ENCODE measurements at places on chromosomes 3 and 15.

- DNase-seq = no peak
Measured at GRCh38 chr3:116141724-116142123, 303.6 kb downstream of the LSAMP start.

GRCh38 chr3:195204360-195205163 is 66.4 kb downstream of the XXYLT1 start:
- no peak for DNase-seq

DNA sequence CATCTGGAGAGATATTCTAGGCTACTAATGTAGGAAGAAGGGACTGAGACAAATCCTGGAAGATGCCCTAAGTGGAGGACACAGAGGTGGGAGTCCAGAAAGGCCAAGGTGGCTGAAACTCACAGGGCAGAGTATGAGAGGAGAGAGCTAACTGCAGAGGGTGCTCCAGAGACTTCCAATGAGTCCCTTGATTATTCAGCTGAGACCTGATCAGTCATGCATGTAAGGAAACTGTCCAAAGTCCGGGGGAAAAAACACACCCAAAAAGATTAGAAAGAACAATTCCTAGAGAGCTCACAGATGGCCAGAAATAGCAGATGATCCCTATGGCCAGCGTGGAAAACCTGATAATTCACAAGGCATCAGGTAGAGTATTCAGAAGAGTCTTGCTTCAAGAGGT is 18.7 kb upstream of the FOXP1 start:
- no peak for DNase-seq

- no peak for DNase-seq
Measured at GRCh38 chr3:115859002-115859807, 235.9 kb downstream of the GAP43 start.

DNA sequence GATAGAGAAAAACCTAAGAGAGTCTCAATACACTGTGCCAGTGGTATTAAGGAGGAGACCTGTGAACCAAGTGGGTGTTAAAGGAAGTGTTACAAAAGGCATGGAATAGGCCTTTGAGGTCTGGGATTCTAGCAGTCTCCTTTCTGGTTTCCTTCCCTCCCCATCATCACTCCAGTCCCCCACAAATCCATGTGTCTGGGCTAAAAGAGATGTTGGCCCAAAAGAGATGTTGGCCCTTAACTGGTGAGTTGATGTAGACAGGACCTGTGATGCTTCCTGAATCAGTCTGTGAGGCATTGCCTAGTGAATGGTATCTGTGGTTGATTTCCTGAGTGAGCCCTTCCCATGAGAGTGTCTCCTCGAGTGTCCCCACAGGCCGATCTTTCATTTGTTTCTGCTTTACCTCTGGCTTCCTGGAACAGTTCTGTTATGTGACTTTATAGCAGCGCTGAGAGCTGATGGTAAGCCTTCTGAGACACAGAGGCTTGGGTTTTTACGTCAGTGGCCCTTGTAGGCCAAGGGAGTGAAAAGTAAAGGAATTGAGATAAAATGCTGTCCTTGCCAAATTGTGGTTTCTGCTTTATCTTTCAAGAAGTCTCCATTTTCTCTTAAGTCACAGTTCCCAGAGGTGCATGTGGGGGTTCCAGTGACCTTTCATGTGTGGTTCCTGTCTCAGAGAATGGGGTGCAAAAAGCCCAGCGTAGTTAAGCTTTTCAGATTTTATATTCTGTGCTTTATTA is 87.8 kb downstream of the KLHL25 start:
- peak; percentile 24 for DNase-seq
